ENCODE measurements at places on chromosomes 3 and 15.

DNA sequence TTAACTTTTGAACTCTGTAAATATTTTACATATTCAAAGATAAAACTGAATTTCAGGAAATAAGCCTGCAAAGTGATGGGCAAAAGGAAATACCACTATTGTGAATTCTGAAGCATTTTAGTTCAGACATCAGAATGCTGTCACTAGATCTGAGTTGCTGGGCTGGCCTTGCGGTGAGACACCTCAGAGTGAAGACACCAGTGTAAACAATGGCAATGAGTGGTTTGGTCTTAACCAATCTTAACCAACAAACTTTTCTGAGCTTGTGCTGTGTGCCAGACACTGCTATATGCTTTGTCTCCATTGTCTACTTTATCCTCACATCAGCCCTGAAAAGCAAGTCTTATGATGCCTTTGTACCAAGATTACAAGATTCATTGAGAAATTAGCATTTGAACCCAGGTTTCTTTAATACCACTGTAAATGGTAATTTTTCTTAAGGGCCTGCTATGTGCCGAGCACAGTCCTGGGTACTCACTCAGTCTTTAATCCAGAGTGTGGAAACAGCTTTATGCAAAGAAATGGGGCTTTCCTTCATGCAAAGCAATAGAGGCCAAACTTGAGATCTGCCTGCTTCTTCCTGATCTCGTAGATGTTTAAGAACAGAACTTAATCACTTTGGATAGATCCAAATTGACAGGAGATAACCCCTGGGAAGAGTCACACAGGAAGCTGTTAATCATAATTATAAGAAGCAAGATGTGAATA lies 55.0 kb downstream of the TMEM39A start:
- DNase-seq, result no peak

DNA sequence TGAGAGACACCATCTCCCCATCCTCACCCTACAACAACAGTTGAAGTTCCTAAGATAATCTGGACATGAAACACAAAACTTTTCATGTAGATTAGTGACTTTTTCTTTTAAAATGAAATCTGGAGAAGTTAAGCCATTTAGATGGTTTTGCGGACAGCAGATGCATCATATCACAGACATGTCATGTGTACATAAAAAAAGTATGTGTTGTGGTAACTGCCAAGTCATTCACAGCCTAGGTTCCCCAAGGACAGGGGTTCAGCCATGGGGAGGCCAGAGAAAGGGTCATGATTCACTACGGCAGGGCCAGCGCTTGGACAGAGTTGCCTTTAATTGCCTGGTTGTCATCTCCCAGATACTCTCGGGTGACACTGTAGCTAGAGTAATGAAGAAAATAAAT lies 163.2 kb downstream of the PDZRN3 start:
- no peak for DNase-seq

DNA sequence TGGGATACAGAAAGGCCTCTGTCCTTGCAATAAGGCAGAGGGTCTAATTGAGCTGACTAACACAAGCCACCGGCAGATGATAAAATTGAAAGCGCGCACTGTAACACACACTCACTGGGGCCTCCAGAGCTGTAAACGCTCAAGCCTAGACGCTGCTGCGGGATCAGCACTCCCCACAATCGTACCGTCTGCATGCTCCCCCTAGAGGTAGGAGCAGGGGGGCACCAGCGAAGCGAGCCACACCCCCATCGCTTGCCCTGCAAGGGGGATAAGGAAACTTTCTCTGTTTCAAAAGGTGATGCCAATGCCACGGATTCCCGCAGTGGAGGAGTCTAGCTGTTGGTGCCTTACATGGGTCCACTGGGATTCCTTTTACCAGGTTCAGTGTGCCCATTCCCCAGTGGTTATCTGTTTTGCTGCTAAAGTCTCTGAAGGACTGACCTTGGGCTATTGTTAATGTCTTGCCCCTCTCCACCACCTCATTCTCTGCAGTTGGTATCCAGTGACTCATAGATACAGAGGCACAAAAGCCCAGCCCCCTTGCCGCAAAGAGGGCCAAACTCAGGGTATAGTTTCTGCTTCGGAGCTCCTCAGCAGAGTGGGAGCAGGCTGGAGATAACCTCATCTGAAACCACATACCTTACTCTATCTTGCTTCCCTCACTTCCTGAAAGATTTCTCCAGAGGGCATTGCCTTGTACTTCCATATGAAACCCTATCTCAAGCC lies 139.3 kb upstream of the KBTBD8 start:
- DNase-seq, result no peak

DNA sequence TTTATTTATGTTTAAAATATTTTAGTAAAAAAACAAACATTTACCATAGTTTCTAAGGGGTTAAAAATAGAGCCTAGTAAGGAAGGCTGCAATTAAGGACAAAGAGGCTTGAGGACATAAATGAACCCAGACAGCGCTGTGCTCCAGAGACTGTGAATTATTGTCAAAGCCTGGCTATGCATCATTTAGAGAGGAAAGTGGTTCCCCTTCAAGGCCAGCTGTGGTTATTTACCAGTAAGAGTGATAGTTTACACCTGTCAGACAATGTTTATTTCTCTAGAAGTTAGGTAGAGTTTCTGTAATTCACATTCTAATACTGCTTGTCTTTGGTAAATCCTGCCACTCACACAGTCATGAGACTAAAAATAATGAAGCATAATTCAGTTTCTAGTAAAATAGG lies 32.4 kb upstream of the PIK3R4 start:
- DNase-seq, result no peak

- DNase-seq, result no peak
Measured at GRCh38 chr15:72793766-72794660, 10.5 kb upstream of the ADPGK start.

DNA sequence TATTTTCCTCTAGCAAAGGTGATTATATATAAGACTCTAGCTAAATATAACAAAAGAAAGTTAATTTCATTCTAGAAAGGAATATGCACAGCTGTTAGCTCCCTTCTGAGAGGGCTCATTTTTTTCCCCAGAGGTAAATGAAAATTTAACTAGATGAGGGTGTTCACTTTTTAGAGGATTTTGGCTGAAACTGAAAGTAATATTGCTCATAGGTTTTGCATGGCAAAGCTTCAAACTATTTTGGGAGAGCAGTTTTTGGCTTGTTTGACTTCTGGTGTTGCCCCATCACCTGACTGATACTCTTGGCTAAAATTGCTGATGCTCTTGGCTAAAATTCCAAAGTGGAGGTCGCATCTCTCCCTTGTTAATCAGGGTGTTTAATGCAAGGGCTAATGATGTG lies 311.9 kb downstream of the EDEM1 start:
- DNase-seq, result no peak

DNA sequence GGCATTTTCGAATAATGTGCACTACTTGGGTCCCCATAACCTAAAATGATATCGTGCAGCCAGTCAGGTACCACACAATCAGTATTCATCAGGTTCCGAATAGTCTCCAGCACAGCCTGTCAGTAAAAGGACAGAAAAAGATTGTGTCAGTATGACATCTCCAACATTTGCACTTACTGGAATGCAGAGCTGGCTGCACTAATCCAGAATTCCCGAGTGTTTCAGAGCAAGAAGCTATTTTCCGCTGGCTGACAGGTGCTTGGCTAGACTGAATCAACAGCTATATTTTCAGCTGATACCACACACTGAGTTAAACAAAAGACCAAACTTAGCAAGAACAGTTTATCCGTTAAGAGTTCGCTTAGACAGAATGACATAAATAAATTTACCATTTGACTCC lies 68.8 kb downstream of the AQR start:
- no peak for DNase-seq

DNA sequence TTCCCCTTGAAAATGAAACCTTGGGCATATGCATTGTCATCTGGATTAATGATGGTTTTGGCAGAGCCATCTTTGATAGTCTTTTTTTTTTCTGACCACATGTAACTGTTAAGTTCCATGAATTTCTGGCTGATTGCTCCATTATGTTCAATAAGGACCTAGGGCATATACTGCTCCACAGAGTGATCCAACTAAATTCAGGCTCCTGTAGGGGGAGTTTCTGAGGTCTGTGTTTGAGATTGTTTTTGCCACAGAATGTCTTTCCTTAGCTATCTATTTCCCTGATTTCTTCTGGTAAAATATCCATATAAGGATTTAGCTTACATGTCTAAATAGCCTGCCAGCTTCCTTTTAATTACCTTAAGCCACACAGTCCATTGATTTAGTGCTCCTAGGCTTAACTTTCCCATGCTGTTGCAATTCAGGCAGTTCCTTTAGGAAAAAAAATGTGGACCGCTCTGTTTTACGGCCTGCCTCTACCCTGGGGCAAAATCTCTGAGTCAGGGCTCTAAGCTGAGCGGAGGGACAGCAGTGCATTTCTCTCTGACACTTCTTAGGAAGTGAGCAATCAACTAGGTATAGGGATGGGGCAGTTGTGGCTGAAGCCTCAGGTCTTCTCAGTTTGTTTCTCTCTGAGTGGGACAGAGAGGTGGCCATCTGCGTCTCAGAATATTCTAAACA lies 796.2 kb downstream of the NR2F2 start:
- DNase-seq, result no peak

DNA sequence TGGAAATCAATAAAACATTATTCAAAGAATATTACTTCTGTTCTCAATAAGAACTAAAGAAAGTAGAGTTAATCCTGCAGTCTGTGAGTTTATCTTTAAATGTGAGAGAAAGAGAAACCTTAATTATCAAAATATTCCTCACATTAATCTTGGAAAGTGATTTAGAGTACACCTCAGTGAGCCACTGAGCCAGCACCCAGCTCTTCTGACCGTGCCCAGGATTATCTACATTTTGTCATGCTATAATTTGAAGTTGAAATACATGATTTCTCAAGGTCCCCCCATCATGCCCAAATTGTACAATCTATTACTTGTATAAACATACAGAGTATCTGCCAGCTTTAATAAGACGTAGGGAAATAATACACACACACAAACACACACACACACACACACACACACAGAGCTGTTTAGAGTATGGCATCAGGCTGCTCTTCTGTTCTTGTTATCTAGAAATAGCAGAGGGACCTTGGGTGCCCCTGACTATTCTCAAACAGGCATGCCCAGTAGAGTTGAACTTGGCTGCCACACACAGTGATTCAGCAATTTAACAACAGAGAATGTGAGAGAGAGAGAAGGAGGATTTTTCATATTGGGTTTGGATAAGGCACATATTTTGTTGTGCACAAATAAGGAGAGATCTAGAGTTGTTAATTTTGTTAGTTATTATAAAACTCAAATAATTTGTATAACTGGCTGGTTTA lies 74.4 kb downstream of the P2RY1 start:
- no peak for DNase-seq

DNA sequence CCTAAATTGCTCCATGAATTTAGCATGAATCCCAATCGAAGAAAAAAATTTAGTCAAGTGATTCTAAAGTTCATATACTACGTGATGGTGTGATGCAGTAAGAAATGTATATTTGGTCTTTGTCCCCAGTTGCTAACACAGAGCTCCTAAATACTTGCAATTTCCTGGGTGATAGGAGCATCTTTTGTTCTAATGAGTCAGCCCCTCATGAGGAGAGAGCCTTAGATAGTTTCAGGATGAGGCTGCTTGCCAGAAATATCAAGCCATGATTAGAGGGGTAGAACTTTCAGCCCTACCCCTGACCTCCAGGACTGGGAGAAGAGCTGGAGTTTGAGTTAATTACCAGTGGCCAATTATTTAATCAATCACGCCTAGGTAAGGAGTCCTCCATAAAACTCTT lies 170.2 kb downstream of the PDE8A start:
- DNase-seq, result no peak

DNA sequence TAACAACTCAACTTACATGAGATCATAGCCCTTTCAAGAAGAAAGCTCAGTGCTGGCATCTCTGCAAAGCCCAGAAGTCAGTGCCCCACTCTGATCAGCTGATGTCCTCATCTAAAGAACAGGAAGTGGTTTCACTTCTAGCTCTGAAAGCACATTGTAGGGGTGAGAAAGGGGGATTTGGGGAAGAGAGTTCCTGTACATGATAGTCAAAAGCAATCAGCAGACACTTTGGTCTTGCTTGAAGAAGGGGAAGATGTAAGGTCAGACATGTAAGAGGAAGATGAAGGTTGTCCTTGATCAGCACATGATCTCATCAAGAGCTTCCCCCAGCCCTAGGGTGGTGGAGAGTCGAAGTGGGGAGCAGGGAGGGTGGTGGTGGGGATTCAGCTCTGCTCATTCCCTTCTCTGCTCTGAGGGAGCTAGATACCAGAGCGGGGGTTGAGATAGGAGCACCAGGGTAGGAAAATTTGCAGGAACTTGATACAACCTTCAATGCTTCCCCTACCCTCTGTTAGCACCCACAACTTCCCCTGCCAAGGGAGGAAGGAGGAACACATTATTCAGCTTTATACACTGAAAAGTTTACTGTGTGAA lies 76.4 kb upstream of the ETV5 start:
- no peak for DNase-seq

DNA sequence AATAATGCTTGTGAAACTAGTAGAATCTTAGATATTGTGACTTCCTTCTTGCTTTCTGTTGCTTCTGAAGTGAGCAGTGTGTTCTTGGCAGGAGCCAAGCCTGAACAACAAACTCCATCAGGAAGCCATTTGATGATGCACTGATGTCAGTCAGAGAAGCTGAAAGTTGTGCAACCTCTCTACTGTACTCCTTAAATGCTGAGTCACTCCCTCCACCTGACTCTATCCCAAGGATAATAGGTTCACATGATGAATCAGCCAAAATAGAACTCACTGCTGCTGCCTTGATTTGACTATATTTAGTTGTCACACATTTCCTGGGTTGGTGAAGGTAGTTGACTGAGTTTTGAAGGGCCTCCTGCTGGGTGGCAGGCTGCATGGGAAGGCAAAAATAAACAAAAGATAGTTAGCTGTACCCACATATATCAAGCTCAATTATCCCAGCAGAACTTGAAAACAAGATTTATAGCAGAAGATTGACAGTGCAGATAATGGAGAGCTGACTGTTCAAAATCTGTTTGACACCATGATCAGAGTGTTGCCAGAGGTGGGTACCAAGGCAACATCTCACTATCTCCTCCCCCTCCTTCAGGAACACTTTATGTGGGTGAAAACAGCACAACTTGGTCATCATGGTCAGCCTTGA lies 328.4 kb upstream of the DPH6 start:
- no peak for DNase-seq

GRCh38 chr15:37019479-37020433 lies 80.6 kb downstream of the MEIS2 start:
- DNase-seq, result no peak

DNA sequence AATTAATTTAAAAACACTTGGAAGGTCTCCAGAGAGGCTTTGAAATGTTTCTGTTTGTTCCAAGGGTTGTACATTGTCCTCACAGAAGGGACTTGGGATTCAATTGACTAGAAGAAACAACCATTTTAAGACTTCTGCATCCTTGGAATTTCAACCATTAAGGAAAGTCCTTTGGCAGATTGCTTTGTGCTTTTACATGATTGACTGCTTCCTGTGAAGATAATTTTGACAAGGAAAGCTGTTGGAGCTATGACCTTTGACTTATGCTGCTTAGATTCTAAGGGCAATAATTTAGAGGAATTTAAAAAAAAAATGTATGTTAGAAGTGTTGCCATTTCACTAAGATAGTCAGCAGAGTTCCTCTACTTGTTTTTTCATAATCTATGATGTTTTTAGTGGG lies 483.9 kb upstream of the TBL1XR1 start:
- DNase-seq, result no peak

Data from stimulated activated naive CD8-positive, alpha-beta T cell treated with anti-CD3 and anti-CD28 coated beads, Interleukin-15, amount 100 ng/mL, for 72 hours (primary cell).